ENCODE measurements at places on chromosomes 6 and 20.

DNA sequence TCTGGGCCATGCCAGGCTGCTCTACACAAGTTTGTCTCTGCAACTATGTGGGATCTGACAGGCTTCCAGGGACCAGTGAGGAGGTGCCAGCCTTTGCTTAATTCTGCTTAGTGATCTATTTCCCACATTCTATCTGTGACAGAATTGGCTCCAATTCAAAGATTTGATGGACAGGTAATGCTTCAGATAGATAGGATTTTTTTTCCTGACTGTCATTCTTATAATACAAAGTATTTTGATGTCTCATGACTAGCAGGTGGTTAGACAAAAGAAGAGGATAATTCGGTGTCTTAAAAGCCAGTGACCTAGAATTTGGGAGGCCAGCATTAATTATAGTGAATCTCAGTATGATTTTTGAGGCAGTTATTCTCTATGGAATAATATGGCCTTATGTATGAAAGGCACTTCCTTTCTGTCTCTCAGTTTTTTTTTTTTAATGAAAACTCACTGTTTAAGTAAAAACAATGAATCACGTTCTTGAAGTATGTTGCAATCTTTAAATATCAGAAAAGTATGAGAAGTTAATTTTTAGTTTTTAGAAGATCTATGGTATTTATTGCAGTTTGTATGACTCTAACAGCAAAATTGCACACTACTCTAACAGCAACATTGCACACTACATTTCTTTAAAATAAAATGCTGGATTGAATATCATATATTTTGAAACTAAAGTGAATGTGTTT is 43.7 kb downstream of the TMEM200A start:
- DNase-seq: no peak

DNA sequence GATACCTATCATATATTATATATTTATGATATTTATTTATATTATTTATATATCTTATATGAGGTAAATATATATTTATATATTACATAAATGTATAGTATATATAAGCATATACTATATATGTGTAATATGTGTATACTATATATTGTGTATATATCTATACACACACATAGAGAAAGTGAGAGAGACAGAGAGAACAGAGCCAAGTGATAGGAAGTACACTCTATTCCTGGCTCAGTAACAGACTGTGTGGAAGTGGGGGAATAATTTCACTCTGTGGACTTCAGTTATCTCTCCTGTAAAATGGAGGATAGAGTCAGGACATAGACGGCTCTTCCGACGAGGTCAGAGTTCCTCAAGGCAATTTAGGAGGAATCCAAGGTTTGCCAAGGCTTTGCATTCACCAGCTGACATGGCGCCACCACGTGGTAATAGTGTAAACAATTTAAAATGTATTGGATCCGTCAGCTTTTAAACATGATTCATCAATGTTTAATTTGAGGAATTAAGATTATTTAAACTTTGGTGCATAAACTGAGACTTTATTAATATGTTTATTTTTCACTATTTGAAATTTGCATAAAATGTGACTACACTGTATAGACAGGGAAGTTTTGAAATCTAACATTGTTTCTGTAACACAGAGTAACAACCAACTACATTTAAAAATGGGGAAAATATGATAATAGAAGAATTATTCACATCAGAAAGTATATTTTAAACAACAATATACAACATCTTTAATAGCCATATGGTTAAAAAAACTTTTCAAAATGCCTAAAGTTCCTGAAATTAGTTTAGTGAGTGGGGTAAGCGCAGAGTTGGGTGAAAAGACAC is 75.4 kb upstream of the TMEM244 start:
- no peak for DNase-seq

DNA sequence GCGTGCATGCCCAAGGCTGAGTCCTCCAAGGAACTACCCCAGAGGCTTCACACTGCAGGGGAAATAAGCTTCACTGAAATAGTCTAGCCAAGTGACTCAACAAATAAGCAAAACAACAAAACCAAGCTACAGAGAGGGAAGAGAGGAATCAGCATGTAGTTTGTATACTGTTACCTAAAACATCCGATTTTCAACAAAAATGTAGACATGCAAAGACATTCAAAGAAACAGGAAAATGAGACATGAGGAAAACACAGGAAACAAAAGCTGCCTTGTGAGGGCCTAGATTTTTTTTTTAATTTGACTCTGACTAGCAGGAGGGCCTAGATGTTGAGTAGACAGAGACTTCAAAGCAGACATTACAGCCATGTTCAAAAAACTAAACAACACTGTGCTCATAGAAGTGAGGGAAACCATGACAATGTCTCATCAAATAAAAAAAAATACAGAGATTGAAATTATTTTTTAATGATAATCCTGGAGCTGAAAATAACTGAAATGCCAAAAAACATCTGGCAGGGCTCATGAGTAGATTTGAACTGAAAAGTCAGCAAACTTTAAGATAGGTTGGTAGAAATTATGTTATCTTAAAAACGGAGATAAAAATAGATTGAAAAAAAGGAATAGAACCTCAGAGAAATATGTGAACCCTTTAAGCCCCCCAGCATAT is 16.4 kb upstream of the KIF25 start:
- DNase-seq: no peak

GRCh38 chr6:57006101-57006500 is 40.4 kb upstream of the KIAA1586 start:
- DNase-seq: no peak

GRCh38 chr6:108844135-108844534 is 4.1 kb upstream of the ARMC2 start:
- no peak for DNase-seq

GRCh38 chr6:120010075-120010474 is 660.5 kb upstream of the MAN1A1 start:
- no peak for DNase-seq

- DNase-seq: no peak
These were observed 315.7 kb upstream of the EPHA7 start for GRCh38 chr6:93735099-93735498.

- DNase-seq: no peak
These were observed 15.2 kb downstream of the TAB2 start for GRCh38 chr6:149332602-149333265.

GRCh38 chr20:45223136-45223535 is 2.0 kb downstream of the SEMG2 start:
- no peak for DNase-seq

DNA sequence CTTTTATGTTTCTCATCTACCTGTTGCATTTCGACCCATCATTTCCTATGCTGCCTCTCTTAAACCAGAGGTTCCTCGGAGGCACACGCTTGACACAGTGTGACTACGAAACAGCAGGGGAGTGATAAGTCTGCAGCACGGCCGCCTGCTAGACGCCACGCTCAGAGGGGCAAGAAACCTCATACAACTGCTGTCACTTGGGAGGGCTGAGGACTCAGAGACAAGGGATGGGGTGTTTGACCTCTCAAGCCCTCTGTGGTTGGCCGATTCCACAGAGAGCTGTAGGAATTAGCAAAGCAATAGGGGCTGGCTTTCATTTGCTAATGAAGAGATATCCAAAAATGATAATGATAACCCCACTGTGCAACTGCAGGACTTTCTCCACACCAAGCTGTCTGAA is 372.5 kb downstream of the ZFAND3 start:
- no peak for DNase-seq

- DNase-seq: no peak
These were observed 10.7 kb downstream of the PEDS1 start for GRCh38 chr20:50142812-50143211.

GRCh38 chr20:41180599-41181333 is 43.4 kb downstream of the PLCG1 start:
- DNase-seq: no peak

DNA sequence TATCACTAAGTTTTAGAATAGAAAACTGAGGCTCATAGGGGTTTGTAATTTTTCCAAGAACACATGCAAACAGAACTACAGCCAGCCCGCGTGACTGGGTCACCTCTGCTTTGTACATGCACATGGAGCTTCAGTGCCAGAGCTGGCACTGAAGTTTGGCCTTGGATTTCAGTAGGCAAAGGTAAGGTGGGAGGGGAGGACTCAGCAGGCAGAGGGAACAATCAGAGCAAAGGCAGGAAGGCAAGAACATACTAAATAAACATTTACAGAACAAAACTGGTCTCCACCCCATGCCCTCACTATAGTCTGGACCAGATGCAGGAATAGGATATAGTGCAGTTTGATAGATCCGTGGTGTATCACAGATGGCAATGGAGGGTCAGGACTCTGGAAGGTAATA is 13.6 kb upstream of the ABRACL start:
- no peak for DNase-seq

DNA sequence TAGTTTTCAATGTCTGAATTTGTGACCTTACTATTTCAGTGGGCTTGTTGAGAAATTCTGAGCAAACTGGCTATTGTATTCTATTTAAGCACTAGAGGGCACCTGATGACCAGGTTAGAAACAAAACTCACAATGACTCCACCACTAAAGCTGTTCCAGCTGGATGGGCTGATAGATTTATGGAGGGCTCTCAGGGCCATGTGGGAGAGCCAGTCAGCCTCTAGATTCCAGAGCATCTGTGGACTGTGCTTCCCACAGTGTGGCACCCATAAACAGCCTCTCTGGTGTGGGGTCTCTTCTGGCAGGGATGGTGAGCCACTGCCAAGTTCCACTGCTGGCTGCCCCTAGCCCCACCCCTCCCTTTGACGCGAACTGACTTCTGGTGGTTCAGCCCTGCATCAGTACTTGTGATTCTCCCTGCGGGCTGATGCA is 29.2 kb downstream of the C6orf58 start:
- no peak for DNase-seq

- no peak for DNase-seq
These were observed 27.0 kb upstream of the TBC1D7 start for GRCh38 chr6:13355043-13355945.

- no peak for DNase-seq
These were observed 129.1 kb downstream of the TNFRSF21 start for GRCh38 chr6:47180633-47181032.

- no peak for DNase-seq
These were observed 59.0 kb upstream of the MRAP2 start for GRCh38 chr6:83974409-83975050.

GRCh38 chr20:1396702-1397101 is 3.8 kb upstream of the FKBP1A start:
- DNase-seq: no peak

DNA sequence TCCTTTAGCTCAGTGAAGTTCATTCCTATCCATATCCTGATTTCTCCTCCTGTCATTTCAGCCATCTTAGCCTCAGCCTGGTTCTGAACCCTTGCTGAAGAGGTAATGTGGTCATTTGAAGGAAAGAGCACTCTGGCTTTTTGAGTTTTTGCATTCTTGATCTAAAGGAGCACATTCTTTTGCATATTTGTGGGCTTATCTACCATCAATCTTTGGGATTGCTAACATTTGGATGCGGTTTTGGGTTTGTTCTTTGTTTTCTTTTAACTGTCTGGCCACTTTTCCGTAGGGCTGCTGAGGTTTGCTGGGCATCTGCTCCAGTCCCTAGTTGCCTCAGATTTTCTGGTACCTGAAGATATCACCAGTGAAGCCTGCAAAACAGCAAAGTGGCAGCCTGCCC is 238.3 kb downstream of the EPM2A start:
- no peak for DNase-seq

DNA sequence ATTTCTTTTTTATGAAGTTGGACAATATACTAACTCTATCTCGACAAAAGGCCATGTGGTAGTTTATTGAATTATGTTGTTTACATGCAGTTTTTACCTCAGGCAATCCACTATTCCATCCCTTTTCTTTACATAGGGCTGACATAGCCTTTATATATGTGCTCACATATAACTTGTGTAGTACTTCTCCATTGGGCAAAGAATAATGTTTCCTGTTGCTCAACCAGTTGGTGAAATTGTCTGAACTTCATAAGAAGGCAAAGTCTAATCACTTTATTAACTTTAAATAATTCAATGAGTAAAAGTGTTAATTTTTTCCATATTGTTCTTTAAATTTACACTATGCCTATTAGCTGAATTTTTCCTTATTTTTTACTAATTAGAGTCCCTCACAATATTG is 1272.1 kb downstream of the EPHA7 start:
- no peak for DNase-seq

DNA sequence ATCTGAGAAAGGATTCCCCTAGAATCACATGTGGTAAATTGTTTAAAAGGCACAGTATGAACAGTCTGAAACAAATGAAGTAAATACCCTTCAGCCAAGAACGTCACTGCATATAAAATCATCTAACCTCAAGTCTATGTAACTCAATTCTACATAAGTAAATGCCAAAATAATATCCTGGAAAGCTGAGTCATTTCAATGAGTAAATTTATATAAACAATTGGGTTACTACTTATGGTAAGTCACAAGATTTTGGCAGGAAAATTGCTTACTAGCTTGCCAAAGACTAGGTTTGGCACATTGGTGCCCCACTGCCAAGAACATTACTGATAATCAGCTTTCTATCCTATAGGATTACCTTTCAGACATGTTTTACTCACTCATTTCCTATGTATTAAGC is 8.4 kb downstream of the GMDS start:
- no peak for DNase-seq

DNA sequence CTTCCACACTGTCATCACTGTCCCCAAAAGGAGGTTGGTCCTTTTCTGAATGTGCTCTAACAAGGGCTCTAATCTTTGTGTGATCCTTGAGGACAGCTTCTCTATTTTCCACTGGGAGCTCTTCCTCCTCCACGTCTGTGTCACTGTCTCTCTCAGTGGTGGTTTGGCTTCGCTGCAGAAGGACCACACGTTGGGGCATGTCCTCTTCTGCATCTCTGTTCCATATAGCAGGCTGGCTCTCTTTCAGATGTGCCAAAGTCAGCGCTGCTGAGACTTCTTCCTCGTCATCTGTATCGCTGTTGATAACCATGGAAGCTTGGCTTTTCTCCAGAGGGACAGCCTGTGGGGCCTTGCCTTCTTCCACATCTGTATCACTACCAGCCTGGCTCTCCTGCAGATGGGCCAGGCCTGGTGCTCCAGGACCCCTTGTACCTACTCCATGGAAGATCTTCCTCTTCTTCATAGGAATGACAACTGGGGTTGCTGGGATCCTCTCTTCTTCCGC is 4.6 kb downstream of the MDC1 start:
- DNase-seq: no peak
